Sigmoid colon (tissue), 7 donors: ENCODE measurements at places on chromosomes 6 and 20. TPM values are rescaled to one million over a fixed set of nuclear protein-coding genes. Genes with fewer than 3 reads are reported as not detected.

The ABRACL gene
- 7.6 TPM for total RNA-seq

The EDN1 gene
- 6.4 TPM for total RNA-seq

DNA sequence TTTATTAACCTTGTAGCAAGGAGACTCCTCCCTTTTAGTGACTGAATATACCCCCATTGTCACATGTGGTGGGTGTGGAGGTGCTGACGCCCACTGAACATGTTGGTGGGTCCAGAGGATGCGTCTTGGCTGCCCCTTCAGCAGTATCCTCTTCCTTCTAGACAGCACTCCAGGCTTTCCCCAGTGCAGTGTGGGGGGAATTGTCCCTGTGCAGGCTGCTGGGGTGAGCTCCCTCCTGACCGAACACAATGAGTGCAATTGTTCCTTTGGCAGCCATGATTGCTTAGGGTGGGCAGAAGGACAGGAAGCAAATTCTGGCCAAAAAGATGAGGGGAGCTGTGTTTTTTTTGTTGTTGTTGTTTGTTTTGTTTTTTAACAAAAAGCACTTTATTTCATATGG, 209.3 kb upstream of the PDE10A start:
- no peak for DNase-seq
- H3K36me3 ChIP-seq = no peaks in the 10 kb centered on the region
- H3K4me3 ChIP-seq = no peak overlapping the region
- no peaks in the 10 kb centered on the region for H3K27me3 ChIP-seq

The TPBG gene
- 6.1 TPM for total RNA-seq
